ENCODE measurements at places on chromosomes 7 and 10. TPM values are rescaled to one million over a fixed set of nuclear protein-coding genes. Genes with fewer than 3 reads are reported as not detected.

DNA sequence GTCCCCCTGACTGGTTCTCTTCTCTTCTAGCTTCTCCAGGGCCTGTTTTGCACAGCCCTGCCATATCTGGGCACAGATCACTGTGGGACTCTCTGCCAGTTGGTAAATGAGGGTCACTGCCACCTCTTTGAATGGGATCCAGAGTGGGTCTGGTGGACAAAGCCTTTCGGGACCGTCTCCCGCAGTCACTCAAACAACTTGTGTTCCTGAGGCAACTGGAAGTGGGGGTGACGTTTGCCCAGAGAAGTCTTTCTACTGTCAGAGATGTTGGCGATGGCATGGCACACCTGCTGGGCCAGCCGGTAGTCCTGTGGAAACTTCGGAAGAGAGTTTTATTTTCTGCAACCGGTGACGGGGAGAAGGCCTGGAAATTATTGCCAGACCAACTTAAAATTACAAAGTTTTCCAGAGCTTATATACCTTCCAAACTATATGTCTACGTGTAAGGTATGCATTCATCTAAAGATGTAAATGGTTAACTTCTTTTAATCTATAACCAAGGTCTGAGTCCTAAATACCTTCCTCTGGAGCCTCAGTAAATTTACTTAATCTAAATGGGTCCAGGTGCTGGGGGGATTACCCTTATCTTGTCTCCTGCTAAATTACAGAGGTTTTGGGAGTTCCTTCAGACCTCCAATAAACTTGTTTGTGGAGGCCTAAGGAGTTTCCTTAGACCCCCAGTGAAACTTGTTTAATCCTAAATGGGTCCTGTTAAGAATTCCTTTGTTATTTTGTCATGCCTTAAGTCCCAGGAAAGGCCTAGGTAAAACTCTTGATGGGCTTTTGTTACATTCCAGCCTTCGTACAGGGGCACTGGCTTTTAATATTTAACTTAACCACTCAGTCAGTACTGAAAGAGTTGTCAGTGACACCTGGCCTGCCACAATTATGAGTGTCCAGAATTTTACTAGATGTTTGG is 94.0 kb downstream of the NPSR1 start:
- H3K27ac ChIP-seq = no peak overlapping the region
- no peak overlapping the region for H3K4me3 ChIP-seq
- H3K4me1 ChIP-seq = no peaks in the 10 kb centered on the region
- DNase-seq = no peak

DNA sequence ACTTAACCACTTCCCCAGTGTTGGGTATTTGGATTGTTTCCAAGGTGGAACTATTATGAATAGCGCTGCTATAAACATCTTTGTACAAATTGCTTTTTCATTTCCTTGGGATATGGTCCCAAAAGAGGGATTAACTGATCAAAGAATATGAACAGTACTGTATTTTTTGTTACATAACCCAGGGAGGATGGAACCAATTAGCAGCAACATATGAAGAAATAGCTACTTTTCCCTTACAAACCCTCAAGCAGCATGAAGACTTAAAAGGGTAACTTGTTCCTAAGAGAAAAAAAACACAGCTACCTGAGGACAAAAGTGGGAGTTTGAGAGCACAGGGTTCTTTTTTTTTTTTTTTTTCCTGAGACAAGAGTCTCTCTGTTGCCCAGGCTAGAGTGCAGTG is 13.1 kb upstream of the TLX1 start:
- H3K27ac ChIP-seq = no peak overlapping the region
- H3K4me3 ChIP-seq = no peak overlapping the region
- H3K27me3 ChIP-seq = peaks cover 23% of the 10 kb centered on the region
- H3K4me1 ChIP-seq = no peaks in the 10 kb centered on the region

GRCh38 chr7:33946094-33946699 is 40.9 kb downstream of the BMPER start:
- H3K4me3 ChIP-seq = no peak overlapping the region
- H3K27ac ChIP-seq = no peak overlapping the region
- DNase-seq = no peak

DNA sequence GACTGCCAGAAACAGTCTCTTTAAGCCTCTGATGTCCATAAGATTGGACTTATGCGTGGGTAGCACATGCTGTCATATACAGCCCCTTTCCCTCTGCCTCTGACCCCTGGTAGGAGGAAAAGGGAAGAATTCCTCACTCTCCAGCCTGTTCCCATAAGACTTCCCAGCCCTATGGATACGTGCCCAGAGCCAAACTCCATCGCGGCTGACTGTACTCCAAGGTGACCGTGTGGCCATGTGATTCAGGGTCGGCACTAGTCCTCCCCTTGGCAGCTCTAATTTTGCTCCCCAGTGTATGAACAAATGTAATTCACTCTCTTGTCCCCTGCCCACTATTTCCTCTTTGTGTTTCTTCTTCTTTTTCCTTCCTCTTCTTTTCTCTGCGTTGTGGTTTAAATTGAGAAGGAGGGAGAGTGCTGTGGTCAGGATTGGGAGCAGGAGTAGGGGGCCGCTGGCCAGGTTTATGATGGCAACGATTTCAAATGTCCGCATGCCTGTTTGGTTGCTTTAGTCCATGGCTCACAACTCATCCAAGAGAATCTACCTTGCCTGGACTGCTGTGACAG is 43.8 kb downstream of the PRLHR start:
- no peak overlapping the region for H3K27ac ChIP-seq
- no peaks in the 10 kb centered on the region for H3K36me3 ChIP-seq
- no peak overlapping the region for H3K4me3 ChIP-seq
- no peaks in the 10 kb centered on the region for H3K4me1 ChIP-seq

GRCh38 chr10:27695706-27696105 is 49.9 kb downstream of the MKX start:
- no peak for DNase-seq
- H3K27ac ChIP-seq = peak overlapping the region; percentile 50
- no peaks in the 10 kb centered on the region for H3K36me3 ChIP-seq

DNA sequence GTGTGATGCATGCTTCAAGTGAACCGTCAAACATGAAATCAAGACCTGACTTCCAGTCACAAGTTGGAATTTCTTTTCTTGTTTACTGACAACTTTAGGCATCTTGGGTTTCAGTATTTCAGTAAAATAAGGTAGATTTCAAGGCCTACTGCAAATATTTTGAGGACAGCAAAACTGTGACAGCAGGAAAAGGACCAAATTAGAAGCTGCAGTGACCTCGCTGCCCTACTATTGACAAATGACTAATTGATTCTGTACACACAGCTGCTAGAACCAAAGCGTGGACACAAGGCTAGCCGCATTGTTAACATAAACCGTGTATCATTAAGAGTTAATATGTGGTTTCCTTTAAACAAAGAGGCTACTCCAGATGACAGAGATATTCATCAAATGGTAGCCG is 105.7 kb upstream of the SEC61G start:
- H3K4me3 ChIP-seq = no peak overlapping the region
- H3K4me1 ChIP-seq = no peaks in the 10 kb centered on the region
- no peaks in the 10 kb centered on the region for H3K36me3 ChIP-seq
- DNase-seq = no peak

GRCh38 chr7:67807826-67808225 is 811.2 kb downstream of the TYW1 start:
- H3K27ac ChIP-seq = no peak overlapping the region
- no peaks in the 10 kb centered on the region for H3K4me1 ChIP-seq
- no peaks in the 10 kb centered on the region for H3K36me3 ChIP-seq
- H3K27me3 ChIP-seq = no peaks in the 10 kb centered on the region
- DNase-seq = no peak

GRCh38 chr10:11177926-11178471 is 160.3 kb downstream of the CELF2 start:
- no peaks in the 10 kb centered on the region for H3K36me3 ChIP-seq
- H3K27me3 ChIP-seq = no peaks in the 10 kb centered on the region
- no peaks in the 10 kb centered on the region for H3K4me1 ChIP-seq
- H3K4me3 ChIP-seq = no peak overlapping the region
- H3K27ac ChIP-seq = peak overlapping the region; percentile 33

The HGF gene
- total RNA-seq = 16.6 TPM

The ZNF735 gene
- total RNA-seq = not detected

The HOXA11 gene
- total RNA-seq = 52.0 TPM

The CELF2 gene
- total RNA-seq = 12.8 TPM

The TFR2 gene
- total RNA-seq = not detected

The NPS gene
- not detected for total RNA-seq

The GPC2 gene
- total RNA-seq = 4.5 TPM

Data from uterus (tissue), 4 donors.